Osteocyte (in vitro differentiated cells): ENCODE measurements at places on chromosomes 2 and 18. TPM values are rescaled to one million over a fixed set of nuclear protein-coding genes. Genes with fewer than 3 reads are reported as not detected.
A peak's percentile ranks its signal among the peaks of the same experiment; 100 is the strongest.

The SKOR2 gene
- not detected in 2 replicates for total RNA-seq

DNA sequence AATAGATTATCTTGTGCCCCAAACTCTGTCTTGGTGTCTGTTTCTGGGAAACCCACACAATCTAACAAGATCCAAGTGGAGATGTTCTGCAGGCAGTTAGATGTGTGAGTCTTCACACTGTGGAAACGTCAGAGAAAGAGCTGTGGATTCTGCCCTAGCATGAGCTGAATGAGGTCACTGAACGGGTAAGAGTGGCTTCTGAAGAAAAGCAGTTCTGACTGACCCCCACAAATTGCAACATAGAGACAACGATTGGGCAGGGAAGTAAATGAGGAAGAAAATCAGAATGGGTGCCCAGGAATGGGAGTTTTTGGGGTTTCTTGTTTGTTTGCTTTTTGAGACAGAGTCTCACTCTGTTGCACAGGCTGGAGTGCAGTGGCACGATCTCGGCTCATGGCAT lies 12.9 kb upstream of the RPL37A start:
- no peaks in the 10 kb centered on the region for H3K27me3 ChIP-seq
- no peak overlapping the region for H3K4me3 ChIP-seq
- H3K4me1 ChIP-seq = peaks cover 5% of the 10 kb centered on the region
- no peak for DNase-seq

DNA sequence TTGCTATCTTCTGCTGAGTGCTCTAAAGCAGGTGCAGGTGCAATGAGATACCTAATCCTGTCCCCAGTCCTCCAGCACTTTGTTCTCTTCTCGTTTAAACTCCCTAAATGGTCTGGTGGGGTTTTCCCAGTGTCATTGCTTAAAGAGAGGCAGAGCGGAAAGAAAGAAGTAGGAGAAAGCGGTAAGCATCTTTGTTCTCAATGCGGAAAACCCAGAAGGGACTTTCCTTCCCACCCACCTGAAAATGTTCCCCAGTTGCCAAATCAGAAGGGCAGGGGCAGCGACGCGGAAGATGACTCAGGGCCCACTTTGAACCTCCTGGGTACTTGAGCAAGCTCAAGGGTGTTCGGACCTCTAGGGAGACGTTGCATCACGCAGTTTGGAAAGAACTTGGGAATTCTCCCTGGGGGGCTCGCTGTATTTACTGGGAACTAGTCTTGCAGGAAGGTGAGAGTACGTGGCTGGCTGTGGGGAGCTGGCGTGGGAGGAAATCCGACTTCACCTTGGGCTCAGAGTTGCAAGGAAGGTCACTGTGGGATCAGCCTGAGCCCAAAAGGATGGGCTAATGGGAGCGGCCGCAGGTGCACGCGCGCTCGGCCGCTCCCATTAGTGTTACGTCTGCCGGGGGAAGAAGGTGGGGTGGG lies 589 bp upstream of the SGPP2 start:
- H3K4me1 ChIP-seq = peaks cover 11% of the 10 kb centered on the region
- no peak for DNase-seq
- peak overlapping the region; percentile 67 for H3K4me3 ChIP-seq
- H3K36me3 ChIP-seq = no peaks in the 10 kb centered on the region
- peaks cover 60% of the 10 kb centered on the region for H3K27me3 ChIP-seq

DNA sequence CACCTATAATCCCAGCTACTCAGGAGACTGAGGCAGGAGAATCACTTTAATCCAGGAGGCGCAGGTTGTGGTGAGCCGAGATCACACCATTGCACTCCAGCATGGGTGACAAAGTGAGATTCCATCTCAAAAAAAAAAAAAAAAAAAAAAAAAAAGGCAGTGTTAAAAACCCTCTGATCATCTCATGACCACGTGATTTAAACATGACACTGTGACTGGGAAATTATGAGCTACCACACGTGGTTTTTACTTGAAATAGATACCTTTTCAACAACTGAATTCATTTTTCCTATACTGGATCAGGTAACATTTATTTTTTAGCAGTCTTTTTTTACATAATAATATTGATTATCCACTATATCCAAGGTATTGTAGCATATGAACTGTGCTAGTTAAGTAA lies 102.7 kb downstream of the PTRHD1 start:
- no peak overlapping the region for H3K27ac ChIP-seq
- H3K27me3 ChIP-seq = no peaks in the 10 kb centered on the region
- H3K4me1 ChIP-seq = peaks cover 1% of the 10 kb centered on the region
- H3K36me3 ChIP-seq = peaks cover 39% of the 10 kb centered on the region
- H3K4me3 ChIP-seq = no peak overlapping the region
- DNase-seq = no peak

DNA sequence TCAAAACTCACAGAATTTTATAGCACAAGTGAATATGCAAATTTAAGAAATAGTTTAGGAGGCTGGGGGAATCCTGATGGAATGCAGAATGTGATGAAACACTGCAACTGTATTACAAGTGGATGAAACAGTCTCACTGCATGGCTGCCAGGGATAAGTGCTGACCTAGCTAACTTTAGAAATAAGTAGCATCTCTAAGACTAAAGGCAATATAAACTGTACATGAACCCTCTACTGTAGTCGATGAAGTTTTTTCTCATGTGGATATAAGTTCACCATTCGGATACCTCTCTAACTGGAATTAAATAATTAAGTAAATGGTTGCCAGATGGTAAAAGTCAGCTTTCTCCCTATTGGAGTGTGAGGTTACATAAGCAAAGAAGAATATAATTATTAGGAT lies 777.8 kb upstream of the RAB6C start:
- H3K36me3 ChIP-seq = no peaks in the 10 kb centered on the region
- H3K4me1 ChIP-seq = no peaks in the 10 kb centered on the region
- H3K4me3 ChIP-seq = no peak overlapping the region

DNA sequence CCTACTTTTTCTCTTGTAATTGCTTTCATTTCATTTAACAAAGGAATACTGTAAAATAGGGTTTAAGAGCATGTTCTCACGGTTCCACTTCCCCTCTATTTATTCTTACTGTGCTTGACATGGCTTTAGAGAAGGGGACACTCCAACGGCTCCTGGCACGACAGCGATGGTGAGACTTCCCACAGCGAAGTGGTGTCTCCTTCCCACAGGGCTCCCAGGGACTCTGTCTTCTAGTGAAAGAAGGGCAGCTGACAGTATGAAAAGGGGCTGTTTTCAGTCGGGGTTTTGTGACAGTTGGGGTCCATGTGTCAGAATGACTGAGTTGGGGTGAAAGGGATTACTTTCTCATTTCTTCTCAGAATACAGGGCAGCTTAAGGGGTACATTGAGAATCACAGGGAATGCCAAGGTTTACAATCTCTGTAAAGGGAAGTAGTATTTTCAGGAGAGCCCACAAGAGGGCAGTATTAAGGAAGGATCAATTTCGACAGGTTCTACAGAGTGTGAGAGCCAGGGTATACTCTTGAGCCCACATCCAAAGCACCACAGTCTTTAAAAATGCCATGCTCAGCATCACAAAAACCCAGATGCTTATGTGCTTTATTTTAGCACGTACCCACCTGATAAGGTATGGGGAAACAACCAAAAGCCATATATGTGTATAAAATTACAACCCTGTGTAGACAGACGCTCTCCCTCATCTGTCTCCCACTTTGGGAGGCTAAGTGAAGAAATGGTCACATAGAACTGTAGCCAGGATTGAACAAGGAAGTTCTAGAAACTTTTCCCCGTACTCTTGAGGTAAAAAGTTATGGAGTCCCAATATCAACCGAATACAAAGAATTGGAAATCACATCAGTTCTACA lies 31.3 kb upstream of the RAPGEF4 start:
- H3K27me3 ChIP-seq = peaks cover 4% of the 10 kb centered on the region
- H3K4me1 ChIP-seq = peaks cover 10% of the 10 kb centered on the region
- no peaks in the 10 kb centered on the region for H3K36me3 ChIP-seq
- no peak overlapping the region for H3K27ac ChIP-seq
- no peak for DNase-seq
- H3K4me3 ChIP-seq = no peak overlapping the region

DNA sequence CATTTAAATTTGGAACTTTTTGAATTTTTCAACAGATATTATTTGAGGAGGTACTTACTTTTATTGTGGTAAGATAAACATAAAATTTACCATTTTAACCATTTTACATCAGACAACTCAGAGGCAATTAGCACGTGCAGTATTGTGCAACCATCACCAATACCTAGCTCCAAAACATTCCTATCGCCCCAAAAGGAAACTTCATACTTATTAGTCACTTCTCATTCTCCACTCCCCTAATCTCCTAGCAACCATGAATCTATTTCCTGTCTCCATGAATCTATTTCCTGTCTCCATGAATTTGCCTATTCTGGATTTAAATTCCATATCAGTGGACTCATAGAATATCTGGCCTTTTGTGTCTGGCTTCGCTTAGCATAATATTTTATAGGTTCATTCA lies 69.9 kb upstream of the FAM136A start:
- no peaks in the 10 kb centered on the region for H3K4me1 ChIP-seq
- no peaks in the 10 kb centered on the region for H3K36me3 ChIP-seq
- H3K27me3 ChIP-seq = peaks cover under 1% of the 10 kb centered on the region

- no peak overlapping the region for H3K4me3 ChIP-seq
- peaks cover 9% of the 10 kb centered on the region for H3K4me1 ChIP-seq
- H3K27ac ChIP-seq = no peak overlapping the region
- no peak for DNase-seq
Measured at GRCh38 chr18:63686871-63687270, 15.9 kb upstream of the SERPINB11 start.

DNA sequence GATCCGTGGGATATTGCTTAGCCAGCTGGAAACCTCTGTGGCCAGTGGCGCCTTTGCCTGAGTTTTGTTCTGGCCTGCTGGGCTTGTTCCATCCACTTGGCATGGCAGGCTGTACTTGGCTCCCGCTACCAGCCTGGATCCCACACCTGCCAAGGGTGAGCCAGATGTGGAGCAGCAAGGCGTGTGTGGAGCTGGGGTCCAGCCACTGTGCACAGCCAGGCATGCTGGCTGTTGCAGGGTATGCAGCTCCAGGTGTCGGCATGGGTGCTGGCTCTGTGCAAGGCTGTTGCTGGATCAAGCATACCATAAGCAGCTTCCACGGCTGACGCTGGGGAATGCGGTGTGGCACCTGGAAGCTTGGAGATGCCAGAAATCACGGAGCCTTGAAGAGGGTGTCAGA lies 34.5 kb downstream of the PTPN4 start:
- no peak overlapping the region for H3K27ac ChIP-seq
- peaks cover 1% of the 10 kb centered on the region for H3K4me1 ChIP-seq
- H3K36me3 ChIP-seq = peaks cover 20% of the 10 kb centered on the region
- no peaks in the 10 kb centered on the region for H3K27me3 ChIP-seq

DNA sequence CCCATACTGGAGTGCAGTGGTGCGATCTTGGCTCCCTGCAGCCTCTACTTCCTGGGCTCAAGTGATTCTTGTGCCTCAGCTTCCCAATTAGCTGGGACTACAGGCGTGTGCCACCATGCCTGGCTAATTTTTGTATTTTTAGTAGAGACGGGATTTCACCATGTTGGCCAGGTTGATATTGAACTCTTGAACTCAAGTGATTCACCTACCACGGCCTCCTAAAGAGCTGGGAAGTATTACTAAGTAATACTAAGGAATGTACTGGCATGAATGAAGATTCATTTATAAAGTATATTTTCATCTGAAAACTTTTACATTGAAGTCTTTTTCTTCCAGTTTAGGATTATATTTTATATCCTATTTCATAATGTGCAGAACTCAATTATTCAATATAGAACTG lies 38.1 kb downstream of the NUP35 start:
- peaks cover 27% of the 10 kb centered on the region for H3K36me3 ChIP-seq
- DNase-seq = no peak
- H3K4me3 ChIP-seq = no peak overlapping the region
- H3K4me1 ChIP-seq = no peaks in the 10 kb centered on the region
- H3K27me3 ChIP-seq = no peaks in the 10 kb centered on the region
- H3K27ac ChIP-seq = no peak overlapping the region

DNA sequence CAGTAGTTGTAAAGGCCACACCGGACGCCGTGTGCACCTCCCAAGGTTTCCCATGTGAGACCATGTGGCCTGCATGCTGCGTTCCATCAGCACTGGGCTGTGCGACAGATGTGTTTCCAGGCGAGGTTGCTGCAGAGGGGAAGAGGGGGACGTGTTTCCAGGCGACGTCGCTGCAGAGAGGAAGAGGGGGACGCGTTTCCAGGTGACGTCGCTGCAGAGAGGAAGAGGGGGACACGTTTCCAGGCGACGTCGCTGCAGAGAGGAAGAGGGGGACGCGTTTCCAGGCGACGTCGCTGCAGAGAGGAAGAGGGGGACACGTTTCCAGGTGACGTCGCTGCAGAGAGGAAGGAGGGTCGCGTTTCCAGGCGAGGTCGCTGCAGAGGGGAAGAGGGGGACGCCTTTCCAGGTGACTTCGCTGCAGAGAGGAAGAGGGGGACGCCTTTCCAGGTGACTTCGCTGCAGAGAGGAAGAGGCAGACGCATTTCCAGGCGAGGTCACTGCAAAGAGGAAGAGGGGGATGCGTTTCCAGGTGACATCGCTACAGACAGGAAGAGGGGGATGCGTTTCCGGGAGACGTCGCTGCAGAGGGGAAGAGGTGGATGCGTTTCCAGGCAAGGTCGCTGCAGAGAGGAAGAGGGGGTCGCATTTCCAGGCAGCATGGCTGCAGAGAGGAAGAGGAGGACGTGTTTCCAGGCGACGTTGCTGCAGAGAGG lies 24.5 kb downstream of the NFATC1 start:
- H3K36me3 ChIP-seq = peaks cover 2% of the 10 kb centered on the region
- H3K4me1 ChIP-seq = peaks cover 21% of the 10 kb centered on the region
- no peak overlapping the region for H3K4me3 ChIP-seq
- H3K27ac ChIP-seq = no peak overlapping the region
- peaks cover 1% of the 10 kb centered on the region for H3K27me3 ChIP-seq
